ENCODE measurements at places on chromosomes 5 and 9.

- no peak for DNase-seq
Measured at GRCh38 chr5:170223360-170223759, 9.4 kb upstream of the C5orf58 start.

DNA sequence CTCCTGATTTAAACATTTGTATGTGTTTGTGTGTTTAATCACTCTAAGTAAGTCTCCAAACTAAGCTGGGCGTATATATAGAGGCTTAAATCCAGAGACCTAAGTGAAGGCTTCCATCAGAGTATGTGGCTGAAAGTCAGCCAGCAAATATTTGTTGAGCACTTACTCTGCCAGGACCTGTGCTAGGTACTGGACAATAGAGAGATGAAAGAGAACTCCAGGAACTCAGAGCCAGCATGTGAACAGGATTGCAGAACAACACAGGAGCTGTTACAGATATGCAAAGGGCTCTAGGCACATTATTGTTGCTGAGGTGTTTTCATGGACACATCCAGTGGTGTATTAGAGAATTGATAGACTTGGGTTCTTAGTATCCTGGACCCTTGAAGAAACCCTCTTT, 4.7 kb upstream of the BNIP1 start:
- DNase-seq = no peak

- DNase-seq = no peak
Measured at GRCh38 chr5:81925009-81925408, 46.8 kb upstream of the ATG10 start.

- DNase-seq = no peak
Measured at GRCh38 chr5:126219616-126220015, 203.6 kb upstream of the GRAMD2B start.

- peak; percentile 11 for DNase-seq
Measured at GRCh38 chr9:115777610-115778009, 376.0 kb upstream of the PAPPA start.

- DNase-seq = no peak
Measured at GRCh38 chr5:178438796-178439195, 151.4 kb downstream of the COL23A1 start.

DNA sequence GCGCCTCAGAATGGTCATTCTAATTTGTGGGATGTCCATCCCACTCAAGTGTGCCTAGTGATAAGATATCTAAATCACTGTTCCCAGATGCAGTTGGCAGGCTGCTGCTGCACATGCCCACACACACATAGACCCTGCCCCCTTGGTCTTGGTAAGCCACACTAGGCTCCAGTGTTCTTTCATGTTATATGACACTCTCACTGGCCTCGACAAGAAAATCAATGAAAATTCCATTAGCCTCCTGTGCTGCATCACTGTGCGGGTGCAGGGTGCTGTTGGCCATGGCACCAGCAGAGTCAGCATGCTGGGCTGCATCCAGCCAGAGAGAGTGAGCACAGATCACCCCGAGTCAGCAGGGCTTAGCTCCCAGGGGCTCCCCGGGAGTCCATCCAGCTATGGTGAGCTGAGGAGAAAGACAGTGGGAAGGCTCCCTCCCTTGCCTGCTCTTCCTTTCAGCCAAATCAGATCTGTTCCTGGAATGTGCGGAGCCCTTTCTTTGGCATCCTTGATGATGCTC, 59.9 kb downstream of the ABLIM3 start:
- no peak for DNase-seq

DNA sequence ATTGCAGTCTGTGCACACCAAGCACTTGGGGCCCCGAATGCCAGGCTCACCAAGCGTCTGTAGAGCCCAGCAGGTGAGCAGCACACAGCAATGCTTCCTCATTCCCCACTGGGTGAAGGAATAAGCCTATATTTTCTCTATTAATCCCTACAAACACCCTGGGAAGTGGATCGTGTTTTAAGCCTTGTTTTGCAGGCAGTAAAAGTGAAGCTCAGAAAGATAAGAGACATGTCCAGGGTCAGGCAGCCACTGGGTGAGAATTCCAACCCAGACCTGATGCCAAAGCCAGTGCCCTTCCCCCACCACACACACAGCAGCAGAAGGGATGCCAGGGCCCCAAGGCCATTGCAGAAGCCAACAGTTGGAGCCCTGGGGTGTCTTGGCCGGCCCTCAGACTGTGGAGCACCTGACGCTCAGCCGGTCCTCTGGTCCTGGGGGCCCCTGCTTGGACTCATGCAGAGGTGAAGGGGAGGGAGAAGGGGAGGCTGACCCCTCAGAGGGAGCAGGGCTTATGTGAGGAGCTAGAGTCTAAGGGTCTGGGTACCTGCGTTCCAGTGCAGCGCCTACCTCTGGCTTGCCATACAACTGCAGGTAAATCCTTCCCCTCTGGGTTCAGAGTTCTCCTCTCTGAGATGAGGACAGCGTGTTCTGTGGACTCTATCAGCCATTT, 26.3 kb upstream of the SYNPO start:
- DNase-seq = no peak

GRCh38 chr9:93830606-93831005, 124.5 kb downstream of the BARX1 start:
- DNase-seq = no peak
